ENCODE measurements at places on chromosomes 2 and 18. TPM values are rescaled to one million over a fixed set of nuclear protein-coding genes. Genes with fewer than 3 reads are reported as not detected.

DNA sequence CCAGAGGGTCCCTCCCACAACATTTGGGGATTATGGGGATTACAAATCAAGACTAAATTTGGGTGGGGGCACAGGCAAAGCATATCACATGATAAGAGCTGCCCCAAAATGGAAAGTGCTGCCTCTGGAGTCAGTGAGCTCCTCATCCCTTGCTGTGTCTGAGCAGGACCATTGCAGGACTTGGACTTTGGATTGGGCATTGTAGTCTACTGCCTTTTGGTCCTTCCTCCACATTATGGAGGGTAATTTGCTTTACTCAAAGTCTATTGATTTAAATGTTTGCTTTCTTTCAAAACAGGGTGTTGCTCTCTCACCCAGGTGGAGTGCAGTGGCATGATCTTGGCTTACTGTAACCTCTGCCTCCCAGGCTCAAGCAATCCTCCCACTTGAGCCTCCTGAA lies 106.8 kb upstream of the LDAH start:
- H3K27ac ChIP-seq = no peak overlapping the region
- H3K27me3 ChIP-seq = peaks cover 4% of the 10 kb centered on the region
- no peaks in the 10 kb centered on the region for H3K36me3 ChIP-seq
- H3K4me1 ChIP-seq = no peaks in the 10 kb centered on the region
- no peak overlapping the region for H3K4me3 ChIP-seq
- DNase-seq = no peak

DNA sequence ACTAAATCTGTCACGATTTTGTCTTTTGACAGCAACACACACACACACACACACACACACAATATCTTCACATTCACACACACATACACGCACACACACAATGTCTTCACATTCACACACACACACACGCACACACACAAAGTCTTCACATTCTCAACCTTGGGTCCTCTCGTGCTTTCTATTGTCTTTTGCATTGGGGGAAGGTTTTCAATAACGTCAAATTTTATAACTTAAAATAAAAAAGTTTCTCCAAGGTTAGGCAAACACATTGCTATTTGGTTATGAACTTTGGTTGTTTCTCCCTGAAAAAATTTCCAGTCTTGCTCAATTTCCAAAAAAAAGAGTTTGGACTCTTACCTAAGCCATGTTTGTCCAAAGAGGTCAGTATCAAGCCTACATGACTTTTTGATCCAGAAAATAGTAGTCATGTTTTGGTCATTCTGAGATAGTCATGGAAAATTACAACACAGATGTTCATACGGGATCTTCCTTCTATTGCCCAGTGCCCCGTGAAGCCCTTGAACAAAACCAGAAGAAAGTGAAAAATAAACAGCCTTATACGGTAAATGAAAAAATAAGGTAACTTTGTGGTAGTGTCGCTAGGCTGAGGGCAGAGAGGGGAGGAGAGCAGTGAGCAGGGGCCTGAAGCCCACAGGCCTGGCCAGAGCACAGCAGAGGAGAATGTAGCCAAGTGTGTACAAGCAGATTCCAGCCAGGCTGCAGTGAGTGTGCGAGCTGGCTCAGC lies 542.8 kb upstream of the ID2 start:
- peaks cover 9% of the 10 kb centered on the region for H3K4me1 ChIP-seq
- H3K4me3 ChIP-seq = no peak overlapping the region
- H3K36me3 ChIP-seq = peaks cover 4% of the 10 kb centered on the region
- DNase-seq = no peak
- H3K27ac ChIP-seq = no peak overlapping the region

- H3K27ac ChIP-seq = no peak overlapping the region
- no peak for DNase-seq
- H3K27me3 ChIP-seq = no peaks in the 10 kb centered on the region
- no peaks in the 10 kb centered on the region for H3K36me3 ChIP-seq
- no peaks in the 10 kb centered on the region for H3K4me1 ChIP-seq
Observed at GRCh38 chr18:10259901-10260300, 194.5 kb upstream of the APCDD1 start.

SLC5A6 gene
- total RNA-seq = 23.6 TPM

LOXL3 gene
- 0.70 TPM for total RNA-seq

LYPD6B gene
- total RNA-seq = 0.20 TPM

Measured in activated CD4-positive, alpha-beta memory T cell treated with anti-CD3 and anti-CD28 coated beads, Interleukin-2, amount 10 ng/mL, durations not matched to agents 7 days and 5 days (primary cell).